Right ventricle myocardium inferior (tissue), 1 donor: ENCODE measurements at places on chromosomes 1 and 21. TPM values are rescaled to one million over a fixed set of nuclear protein-coding genes. Genes with fewer than 3 reads are reported as not detected.

- DNase-seq: no peak
Observed at GRCh38 chr1:185388346-185388745, 71.3 kb upstream of the IVNS1ABP start.

DNA sequence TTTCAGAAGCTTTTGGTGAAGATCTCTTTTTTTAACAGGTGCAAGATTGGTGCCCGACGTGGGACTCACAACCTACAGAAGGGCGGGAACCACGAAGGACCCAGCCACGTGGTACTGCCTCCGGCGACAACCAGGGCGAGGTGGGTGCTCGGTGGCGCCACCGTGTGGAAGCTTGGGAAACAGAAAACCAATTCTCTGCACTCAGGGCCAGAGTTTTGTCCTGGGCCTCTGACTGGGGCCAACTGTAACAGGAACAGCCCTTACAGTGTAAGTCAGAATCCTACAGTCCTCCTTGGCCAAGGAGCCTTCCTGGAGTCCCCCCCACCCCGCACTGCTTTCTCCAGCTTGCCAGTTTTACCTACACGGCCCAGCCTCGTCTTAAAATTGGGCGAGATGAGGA, 11.6 kb upstream of the S100A7A start:
- peak; percentile 90 for DNase-seq

- no peak for DNase-seq
Observed at GRCh38 chr1:10007169-10007568, 10.1 kb downstream of the RBP7 start.

GRCh38 chr1:37474697-37475379, 458 bp downstream of the ZC3H12A start:
- DNase-seq: peak; percentile 75

SPRR2G gene
- not detected for total RNA-seq

OR2L5 gene
- not detected for total RNA-seq

DPH5 gene
- total RNA-seq: 35.4 TPM

OLFML2B gene
- 4.2 TPM for total RNA-seq

PRKCZ gene
- total RNA-seq: 16.4 TPM
